ENCODE measurements at places on chromosomes 5 and 9.

DNA sequence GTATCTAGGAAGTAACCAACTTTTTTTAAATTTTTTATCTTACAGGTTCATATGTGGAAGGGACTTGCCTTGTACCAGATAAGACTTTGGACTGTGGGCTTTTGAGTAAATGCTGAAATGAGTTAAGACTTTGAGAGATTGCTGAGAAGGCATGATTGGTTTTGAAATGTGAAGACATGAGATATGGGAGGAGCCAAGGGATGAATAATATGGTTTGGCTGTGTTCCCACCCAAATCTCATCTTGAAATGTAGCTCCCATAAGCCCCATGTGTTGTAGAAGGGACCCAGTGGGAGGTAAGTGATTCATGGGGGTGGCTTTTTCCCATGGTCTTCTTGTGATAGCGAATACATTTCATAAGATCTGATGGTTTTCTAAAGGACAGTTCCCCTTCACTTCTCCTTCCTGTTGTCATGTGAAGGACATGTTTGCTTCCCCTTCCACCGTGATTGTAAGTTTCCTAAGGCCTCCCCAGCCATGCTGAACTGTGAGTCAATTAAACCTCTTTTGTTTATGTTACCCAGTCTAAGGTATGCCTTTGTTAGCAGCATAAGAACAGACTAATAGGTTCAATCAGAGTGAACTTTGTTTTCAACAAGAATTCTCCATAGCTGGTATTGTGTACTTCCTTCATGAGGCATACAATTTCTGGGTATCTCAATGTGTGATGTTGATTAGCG, 535.6 kb upstream of the MEF2C start:
- DNase-seq: no peak

GRCh38 chr9:107868186-107868585, 378.6 kb upstream of the KLF4 start:
- no peak for DNase-seq

GRCh38 chr9:93326654-93327053, 124.8 kb upstream of the FAM120A start:
- no peak for DNase-seq

- no peak for DNase-seq
Measured at GRCh38 chr9:117435630-117436261, 20.9 kb upstream of the ASTN2 start.

DNA sequence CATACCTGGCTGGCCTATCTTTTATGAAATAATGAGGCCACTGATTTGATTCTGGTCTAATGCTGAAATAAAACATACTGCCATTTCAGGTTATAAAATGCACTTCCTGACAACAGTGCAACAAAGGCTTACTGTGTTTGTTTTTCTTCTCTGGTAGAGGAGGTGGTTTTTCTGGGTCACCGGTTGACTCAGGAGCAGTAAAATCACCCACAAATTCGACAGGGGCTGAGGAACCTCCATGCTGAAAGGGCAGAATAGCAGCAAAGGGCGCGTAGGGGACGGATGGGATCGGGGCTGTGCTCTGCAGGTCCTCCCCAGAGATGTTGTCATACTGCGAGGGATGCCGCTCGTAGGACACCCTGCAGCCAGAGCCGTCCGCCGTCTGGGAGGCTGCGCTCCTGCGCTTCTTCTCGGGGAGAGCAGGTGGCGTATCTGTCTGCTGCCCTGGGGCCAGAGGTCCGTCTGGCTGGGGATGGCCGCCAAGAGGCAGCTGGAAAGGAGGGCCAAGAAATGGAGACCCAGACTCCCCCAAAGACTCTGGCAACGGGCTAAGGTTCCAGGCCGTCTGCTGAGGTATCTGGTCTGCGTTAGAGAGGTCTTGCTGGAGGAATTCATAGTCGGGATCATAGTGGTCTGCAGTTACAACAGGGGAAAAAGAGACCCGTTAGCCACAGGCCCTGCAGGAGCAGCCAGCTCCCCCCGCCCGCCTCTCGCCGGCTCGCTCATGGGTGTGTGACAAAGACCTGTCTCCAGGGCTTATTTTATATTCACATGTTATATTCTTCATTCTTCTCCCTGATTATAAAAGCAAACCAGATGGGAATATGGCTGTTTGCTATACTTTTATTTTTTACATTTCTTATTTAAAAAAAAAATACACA, 80.7 kb downstream of the PRRT1B start:
- no peak for DNase-seq
